NCI-H2081 treated with DMSO at 0.1 percent for 48 hours (cell line): ENCODE measurements at places on chromosomes 6 and 20.

DNA sequence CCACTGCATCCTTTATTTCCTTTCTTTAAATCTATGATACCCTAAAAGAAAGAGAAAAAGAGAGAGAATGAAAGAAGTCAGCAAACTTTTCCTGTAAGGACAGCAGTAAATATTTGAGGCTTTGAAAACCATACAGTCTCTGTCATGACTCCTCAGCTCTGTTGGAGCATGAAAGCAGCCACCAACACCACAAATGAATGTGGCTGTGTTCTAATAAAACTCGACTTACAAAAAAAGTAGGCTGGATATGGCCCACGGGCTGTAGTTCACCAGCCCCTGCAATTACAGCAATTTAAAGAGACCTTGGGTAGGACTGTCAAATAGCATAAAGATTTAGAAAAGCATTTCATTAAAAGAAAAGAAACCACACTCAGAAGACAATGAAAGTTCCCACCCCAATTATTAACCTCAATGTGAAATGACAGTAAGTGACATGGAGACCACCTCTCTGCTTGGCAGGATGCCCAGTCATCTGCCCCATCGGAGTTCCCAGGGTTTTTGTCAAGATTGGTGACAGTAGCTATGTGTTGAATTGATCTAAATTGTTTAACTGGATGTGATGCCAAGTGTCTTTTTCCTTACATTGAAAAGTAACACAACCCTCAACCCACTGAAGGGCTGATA lies 50.9 kb downstream of the TNFRSF21 start:
- no peak for DNase-seq

DNA sequence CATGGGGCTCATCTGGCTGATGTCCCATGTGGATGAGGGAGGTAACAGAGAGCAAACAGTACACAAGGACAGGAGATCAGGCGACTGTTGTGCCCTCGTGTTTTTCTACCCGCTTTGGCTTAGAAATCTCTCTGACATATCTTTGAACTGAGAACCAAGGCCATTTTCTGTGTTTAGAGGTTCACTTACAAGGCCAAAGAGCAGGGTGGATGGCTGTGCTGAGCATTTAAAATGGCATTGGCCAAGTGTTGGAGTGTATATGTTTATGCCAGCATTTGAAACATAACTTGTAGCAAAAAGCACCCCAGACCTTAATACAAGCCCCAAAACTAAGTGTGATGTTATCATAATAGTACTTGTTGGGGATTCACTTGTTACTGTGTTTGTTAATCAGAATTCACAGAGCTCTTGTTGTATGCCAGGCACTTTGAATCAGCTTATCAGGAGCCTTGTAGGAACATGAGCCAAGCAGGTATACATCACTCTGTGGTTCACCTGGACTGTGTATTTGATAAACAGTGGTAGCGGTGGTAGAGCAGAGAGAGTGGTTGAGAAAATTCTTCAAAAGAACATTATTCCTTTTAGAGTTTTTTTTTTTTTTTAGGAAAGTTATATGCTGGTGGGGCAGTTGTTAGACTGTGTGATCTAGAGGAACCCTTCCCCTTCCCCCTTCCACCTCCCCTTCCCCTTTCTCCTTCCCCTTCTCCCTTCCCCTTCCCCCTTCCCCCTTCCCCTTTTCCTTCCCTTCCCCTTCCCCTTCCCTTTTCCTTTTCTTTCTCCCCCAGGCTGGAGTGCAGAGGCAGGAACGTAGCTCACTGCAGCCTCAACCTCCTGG lies 71.3 kb downstream of the ATRN start:
- no peak for DNase-seq

DNA sequence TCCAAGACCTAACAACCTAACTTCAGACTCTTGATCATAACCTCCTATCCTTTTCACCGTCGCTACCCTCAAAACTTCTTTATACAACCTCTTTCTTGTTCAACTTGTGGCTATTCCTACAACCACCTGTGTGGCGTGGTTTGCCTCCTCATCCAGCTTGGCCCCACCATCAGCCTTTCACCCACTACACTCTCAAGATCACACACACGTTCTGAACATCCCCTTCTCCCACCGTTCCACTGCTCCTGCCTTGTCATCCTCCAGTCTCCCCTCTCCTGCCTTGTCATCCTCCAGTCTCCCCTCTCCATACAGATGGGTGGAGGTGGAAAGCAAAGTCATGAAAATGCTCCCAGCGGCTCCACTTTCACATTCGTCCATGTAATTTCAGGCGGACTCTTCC lies 14.0 kb downstream of the MAK start:
- no peak for DNase-seq

DNA sequence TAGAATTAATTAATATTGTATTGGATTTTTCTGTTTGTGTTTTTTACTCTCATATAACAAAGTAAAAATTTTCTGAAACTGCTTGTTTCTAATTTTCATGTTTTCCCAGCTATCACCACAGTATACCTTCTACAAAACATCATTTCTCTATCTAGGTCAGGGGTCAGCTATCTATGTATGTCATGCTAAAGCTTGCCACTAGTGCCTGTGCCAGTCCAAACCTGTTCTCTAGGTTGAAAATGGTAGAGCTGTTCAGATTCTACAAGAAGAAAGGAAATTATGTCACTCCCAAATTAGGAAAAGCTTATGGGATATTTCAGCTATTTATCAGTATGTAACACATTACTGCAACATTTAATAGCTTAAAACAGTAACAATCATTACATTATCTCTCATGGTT lies 5.8 kb upstream of the ME1 start:
- no peak for DNase-seq

GRCh38 chr6:83873869-83874268 lies 14.4 kb downstream of the CYB5R4 start:
- no peak for DNase-seq

- no peak for DNase-seq
Observed at GRCh38 chr6:124830506-124830905, 131.7 kb upstream of the RNF217 start.

DNA sequence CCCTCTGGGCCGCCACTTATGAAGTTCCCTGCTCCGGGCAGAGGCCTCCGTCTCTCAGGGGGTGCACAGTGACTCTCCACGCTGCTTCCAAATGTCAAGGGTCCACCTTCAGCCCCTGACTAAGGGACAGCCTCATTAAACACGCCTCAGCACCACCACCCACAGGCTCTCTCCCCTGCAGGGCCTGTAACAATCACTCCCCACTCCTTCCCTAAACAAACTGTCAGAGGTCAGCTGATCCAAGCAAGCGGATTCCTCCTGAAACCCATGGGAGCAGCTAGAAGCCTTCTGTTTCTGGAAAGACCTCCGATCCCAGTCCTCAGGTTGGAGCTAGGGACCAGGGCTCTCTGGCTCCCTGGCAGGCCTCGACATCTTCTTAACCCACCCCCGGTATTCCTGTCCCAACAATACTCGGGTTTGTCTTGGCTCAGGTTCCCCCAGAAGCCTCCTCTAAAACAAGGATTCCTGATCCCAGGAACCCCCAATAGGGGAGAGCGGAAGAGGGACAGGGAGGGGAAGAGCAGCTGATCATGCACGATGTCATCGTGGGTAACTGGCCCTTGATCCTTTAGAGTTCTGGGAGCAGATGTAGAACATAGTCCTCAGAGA lies 181.0 kb downstream of the ZNF217 start:
- no peak for DNase-seq

- no peak for DNase-seq
Observed at GRCh38 chr6:64083261-64083660, 447.7 kb downstream of the PHF3 start.

DNA sequence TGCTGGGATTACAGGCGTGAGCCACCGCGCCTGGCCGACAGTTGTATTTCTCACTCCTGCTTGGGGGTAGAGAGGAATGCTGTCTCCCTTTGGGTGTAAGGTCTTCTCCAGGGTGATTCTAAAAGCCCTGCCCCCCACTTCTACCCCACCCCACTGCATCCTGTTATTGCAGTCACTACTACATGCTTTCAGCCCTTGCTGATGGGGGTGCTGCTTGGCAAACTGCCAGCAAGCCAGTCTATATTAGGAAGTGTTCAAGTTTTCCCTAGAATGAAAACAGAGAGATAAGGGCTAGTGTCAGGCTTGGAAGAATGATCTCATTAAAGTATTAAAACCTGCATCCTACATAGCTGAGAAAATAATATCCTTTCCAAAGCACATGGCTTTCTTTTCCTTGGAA lies 31.3 kb downstream of the TTI1 start:
- no peak for DNase-seq

- no peak for DNase-seq
Observed at GRCh38 chr6:72623808-72624207, 1.9 kb downstream of the KCNQ5 start.

- no peak for DNase-seq
Observed at GRCh38 chr6:5814116-5814515, 192.6 kb downstream of the NRN1 start.

- DNase-seq = no peak
Observed at GRCh38 chr6:102813489-102814275, 1420.2 kb downstream of the GRIK2 start.
